Small intestine (tissue), 16 donors: ENCODE measurements at places on chromosomes 4 and X.

GRCh38 chr4:2666722-2667247 is 89.4 kb downstream of the TNIP2 start:
- no peak for DNase-seq

DNA sequence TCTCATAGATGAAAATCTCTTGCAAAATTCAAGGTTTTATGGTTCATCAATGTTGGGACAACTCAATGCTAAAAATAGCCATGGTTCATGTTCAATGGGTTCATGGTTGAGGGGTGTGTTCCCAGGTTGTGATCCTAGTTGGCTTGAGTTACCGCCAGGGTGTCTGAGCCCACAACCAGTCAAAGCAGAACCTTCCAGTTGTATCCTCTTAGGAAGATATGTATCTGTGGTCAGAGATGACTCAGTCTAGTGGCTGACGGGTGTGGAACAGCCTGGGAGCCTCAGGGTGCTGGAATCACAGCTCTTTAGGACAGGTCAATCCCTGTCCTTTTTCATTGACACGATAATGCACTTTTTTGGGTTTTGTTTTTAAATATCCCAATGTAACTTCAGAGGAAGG is 192.3 kb upstream of the NR3C2 start:
- peak; percentile 43 for DNase-seq

- no peak for DNase-seq
These were observed 277.9 kb downstream of the ZC4H2 start for GRCh38 chrX:64698317-64698716.

DNA sequence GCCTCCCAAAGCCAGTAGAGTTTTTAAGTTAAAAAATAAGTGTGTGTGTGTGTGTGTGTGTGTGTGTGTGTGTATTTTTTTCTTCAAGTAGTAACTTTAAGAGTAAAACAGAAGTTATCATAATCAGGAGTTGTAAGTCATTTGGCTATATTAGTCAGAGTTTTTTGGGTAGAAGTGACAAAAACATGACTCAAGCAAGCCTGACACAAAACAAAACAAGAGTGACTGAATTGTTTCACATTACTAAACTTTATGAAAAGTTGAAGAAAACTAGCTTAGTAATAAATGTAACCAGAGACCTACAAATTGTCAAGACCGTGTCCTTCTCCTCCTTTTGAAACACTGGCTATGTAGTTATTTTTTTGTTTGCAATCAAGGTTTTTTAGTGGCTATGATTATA is 738.0 kb upstream of the PITX2 start:
- no peak for DNase-seq

DNA sequence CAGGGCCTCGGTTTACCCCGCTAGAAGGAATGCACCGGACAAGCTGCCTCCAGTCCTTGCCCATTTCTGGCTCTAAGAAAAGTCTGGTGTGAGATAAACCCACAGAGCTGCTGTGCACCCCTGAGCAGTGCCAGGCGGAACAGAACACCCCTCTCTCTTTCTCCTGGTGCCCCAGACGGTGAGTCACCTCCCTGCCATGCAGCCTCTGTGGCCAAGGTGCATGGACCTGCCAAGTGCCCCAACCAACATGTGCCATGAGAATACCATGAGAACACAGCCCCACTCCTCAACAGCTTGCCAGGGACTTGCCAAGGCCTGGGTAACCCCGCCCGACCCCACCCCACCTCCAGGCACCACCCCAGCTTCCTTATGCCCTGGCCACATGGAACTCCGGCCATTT is 47.7 kb upstream of the MAN2B2 start:
- no peak for DNase-seq

DNA sequence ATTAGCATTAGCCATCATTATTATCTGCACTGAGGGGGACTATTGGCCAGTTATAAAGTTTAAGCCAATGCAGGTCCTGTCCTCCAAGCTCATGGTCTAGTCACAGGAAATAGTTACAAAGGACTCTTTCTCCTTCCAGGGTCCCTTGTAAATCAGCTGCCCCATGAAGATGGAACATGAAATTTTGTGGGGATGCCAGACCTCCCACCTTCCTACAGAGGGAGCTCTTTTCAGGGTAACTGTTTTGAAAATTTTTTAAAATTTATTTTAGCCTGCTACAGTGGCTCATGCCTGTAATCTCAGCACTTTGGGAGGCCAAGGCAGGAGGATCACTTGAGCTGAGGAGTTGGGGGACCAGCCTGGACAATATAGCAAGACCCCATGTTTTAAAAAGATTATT is 124.4 kb upstream of the SLC34A2 start:
- no peak for DNase-seq

- peak; percentile 12 for DNase-seq
These were observed 211.5 kb downstream of the PDGFRA start for GRCh38 chr4:54440394-54441136.

GRCh38 chr4:109977854-109978501 is 65.3 kb downstream of the EGF start:
- peak; percentile 64 for DNase-seq

GRCh38 chr4:163404080-163404479 is 60.4 kb downstream of the NPY5R start:
- peak; percentile 11 for DNase-seq

GRCh38 chr4:147370881-147371280 is 110.0 kb upstream of the EDNRA start:
- DNase-seq: peak; percentile 90
